ENCODE measurements at places on chromosomes 7 and 10.

DNA sequence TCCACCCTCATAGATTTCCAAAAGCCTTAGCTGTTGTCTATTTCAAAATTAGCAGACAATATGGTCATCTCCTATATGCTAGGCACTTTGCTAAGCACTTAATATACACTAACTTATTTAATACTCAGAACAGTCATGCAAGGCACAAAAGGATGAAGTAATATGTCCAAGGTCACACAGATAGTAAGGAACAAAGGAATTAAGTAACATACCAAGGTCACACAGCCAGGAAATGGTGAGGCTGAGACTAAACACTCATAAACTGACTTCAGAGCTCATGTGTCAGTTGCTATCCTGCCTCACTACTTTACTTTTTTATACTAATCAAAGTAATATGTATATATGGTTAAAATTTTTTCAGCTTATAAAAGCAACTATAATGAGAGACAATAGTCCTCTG lies 23.6 kb upstream of the HIBADH start:
- DNase-seq = no peak

DNA sequence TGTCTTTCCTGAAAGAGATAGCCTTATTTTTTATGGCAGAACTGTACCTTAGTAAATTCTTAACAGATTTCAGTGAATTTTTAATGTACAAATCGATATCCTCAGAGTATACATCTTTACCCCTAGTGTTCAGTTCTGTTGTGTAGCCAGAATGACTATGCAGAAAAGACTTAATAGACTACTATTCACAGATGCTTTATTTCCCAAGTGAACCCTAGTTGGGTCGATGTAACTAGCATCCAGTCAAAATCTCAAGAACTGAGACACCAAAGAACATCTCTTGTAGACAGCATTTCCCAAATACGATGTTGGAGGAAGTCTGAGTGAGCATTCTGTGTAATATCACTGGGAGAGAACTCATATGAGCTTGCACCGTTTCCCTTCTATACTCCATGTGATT lies 1.5 kb downstream of the AKR1C3 start:
- DNase-seq = no peak

- no peak for DNase-seq
Observed at GRCh38 chr10:33600381-33600780, 265.9 kb upstream of the NRP1 start.

- no peak for DNase-seq
Observed at GRCh38 chr7:93327006-93327633, 95.0 kb downstream of the VPS50 start.

DNA sequence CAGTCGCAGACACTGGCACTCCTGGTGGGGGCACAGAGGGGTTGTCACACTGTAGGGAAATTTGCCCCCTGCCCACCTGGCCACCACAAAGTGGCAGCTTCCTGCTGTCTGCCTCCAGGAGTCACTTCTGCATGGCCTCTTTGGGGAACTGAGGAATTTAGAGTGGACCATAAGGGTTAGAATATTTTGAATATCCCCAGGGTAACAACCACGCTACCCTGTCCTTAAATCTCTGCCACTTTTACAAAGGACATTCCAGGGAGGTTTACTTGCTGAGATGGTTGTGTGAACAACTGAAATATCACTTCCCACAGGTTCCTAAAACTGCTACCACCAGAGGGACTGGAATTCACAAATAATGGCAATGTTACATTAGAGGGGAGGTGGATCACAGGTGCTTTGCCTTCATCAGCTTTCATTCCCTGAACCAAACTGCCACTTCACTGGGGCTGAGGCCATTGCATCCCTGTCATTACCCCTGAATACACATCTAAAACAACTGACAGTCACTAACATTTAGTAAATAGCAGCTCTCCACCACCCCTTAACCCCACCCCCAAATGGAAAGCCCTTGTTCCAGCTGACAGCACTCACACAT lies 88.1 kb upstream of the IFRD1 start:
- no peak for DNase-seq

DNA sequence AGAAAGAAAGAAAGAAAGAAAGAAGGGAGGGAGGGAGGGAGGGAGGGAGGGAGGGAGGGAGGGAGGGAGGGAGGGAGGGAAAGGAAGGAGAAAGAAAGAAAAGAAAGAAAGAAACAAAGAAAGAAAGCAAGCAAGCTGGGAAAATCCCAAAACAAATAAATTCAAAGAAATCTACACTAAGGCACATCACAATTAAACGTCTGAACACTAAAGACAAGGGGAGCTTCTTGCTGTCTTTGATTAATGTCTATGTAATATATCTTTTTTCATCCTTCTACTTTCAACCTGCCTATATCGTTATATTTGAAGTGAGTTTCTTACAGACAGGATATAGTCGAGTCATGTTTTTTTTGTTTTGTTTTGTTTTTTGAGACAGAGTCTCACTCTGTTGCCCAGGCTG lies 28.3 kb upstream of the EBF3 start:
- DNase-seq = no peak

- DNase-seq = no peak
Observed at GRCh38 chr10:118953598-118954393, 75.7 kb upstream of the NANOS1 start.

GRCh38 chr7:70887186-70887585 lies 244.8 kb upstream of the GALNT17 start:
- DNase-seq = no peak

DNA sequence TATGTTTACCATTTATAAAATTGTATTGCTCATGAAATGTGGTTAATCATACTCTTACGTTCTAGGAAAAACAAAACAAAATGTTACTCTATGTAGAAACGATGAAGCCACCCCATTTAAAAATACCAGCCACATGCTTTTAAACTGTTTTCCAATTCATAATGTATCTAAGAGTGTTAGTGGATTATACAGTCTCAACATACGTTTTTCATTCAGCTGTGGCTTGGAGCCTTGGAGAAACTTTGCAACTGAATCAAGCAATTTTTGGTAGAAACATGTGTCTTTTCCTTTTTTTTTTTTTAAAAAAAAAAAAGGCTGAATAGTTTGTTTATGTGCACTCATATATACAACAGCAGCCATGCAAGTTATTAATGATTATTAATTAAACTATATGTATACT lies 378.0 kb upstream of the SEMA3D start:
- no peak for DNase-seq

- peak; percentile 79 for DNase-seq
Observed at GRCh38 chr7:142248-142941, 50.0 kb upstream of the FAM20C start.

- DNase-seq = no peak
Observed at GRCh38 chr7:73888959-73889358, 28.0 kb downstream of the TMEM270 start.
